ENCODE measurements at places on chromosomes 4 and X.

GRCh38 chrX:46574774-46575381 is 1.3 kb downstream of the CHST7 start:
- no peaks in the 10 kb centered on the region for H3K27me3 ChIP-seq
- peak overlapping the region; percentile 69 for H3K4me3 ChIP-seq
- no peaks in the 10 kb centered on the region for H3K36me3 ChIP-seq
- H3K27ac ChIP-seq, result peak overlapping the region; percentile 60

DNA sequence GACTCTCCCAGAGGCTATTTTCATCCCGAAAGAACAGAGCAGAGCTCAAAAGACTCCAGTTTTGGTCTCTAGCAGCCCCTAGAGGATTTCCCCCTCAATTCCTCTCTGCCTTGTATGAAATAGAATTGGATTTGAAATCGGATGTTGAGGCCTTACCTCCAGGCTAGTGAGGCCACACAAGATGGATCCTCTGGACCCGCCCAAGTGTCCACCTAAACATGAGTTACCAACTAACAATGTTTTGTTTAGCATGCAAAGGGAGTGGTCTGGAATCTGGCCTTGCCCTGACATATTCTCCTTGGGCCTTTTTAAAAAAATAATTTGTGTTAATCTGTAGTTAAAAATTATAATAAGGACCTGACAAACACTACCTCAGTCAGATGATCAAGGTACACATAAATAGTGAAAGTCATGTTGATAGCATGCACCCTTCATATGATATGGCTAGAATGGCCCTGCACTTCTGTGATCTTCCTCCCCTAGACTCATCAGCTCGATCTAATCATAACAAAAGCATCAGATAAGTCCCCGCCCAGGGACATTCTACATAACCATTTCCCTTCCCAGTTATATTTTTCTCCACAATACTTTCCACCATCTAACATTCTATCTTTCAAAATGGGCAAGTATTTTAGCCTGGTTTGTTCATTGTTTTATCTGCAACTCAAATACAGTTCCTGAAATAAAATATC is 6.5 kb downstream of the TLR8 start:
- no peaks in the 10 kb centered on the region for H3K4me1 ChIP-seq
- H3K27ac ChIP-seq, result no peak overlapping the region
- no peak overlapping the region for H3K4me3 ChIP-seq
- H3K36me3 ChIP-seq, result no peaks in the 10 kb centered on the region

DNA sequence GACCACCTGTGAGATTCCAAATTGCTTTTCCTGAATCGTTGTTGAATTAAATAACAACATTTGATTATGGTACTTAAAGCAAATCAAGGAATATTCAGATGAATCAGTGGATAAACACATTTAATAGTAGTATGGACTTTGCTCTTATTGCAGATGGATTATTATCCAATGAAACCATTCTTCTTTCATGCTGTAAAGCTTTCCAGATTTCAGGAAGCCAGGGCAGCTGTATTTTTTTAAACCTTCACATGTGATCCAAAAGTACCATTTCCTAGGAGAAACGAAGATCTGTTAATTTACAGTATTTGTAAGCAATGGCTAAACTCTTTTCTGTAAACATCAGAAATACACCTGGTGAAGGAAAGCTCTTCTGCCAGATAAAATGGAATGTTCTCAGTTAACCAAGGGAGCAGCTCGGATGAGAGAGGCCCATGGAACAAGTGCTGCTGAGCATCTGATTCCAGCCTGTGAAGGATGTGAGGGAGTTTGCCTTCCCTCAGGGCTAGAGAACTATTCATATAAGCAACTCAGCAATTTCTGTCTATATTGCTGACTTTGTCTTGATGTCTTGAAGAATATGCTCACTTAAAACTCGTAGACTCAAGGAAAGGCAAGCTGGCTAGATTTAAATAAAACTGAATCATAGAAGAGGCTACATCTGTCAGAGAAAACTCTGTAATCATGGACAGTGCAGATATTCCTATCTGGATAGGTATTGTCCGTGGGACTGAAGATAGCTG is 94.4 kb upstream of the LIMCH1 start:
- H3K27me3 ChIP-seq, result no peaks in the 10 kb centered on the region
- no peak overlapping the region for H3K4me3 ChIP-seq

DNA sequence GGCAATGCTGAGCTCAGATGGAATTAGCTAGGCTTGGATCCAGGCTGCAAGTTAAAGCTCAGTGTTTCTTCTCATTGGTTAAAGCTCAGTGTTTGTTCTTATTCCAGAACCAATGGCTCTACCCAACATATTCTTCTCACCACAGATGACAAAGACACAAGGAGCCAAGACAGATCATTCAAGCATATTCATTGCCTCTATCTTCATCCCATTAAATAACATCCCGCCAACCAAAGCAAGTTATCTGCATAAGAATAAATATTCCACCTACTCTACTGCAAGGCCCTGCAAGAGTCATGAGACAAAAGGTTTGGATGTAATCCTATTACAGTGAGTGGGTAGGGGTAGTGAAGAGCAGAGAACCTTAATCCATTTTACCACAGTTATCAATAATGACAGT is 766.5 kb downstream of the C4orf33 start:
- H3K27ac ChIP-seq, result no peak overlapping the region
- H3K4me1 ChIP-seq, result no peaks in the 10 kb centered on the region
- no peaks in the 10 kb centered on the region for H3K36me3 ChIP-seq
- no peak for DNase-seq
- H3K27me3 ChIP-seq, result no peaks in the 10 kb centered on the region

GRCh38 chrX:843306-843705 is 212.7 kb downstream of the SHOX start:
- H3K27me3 ChIP-seq, result no peaks in the 10 kb centered on the region
- no peak for DNase-seq
- H3K4me3 ChIP-seq, result no peak overlapping the region
- no peaks in the 10 kb centered on the region for H3K4me1 ChIP-seq
- no peaks in the 10 kb centered on the region for H3K36me3 ChIP-seq

- peak overlapping the region; percentile 74 for H3K4me3 ChIP-seq
- peaks cover 63% of the 10 kb centered on the region for H3K4me1 ChIP-seq
- H3K27me3 ChIP-seq, result no peaks in the 10 kb centered on the region
- peak overlapping the region; percentile 78 for H3K27ac ChIP-seq
Measured at GRCh38 chr4:2812612-2813354, 19.9 kb downstream of the SH3BP2 start.

- H3K27me3 ChIP-seq, result no peaks in the 10 kb centered on the region
- no peak overlapping the region for H3K27ac ChIP-seq
- H3K4me1 ChIP-seq, result no peaks in the 10 kb centered on the region
- no peaks in the 10 kb centered on the region for H3K36me3 ChIP-seq
- H3K4me3 ChIP-seq, result no peak overlapping the region
- DNase-seq, result no peak
Measured at GRCh38 chrX:5068550-5068949, 1160.1 kb downstream of the NLGN4X start.

Data from CD4-positive, alpha-beta memory T cell (primary cell).